ENCODE measurements at places on chromosomes 6 and 20.

DNA sequence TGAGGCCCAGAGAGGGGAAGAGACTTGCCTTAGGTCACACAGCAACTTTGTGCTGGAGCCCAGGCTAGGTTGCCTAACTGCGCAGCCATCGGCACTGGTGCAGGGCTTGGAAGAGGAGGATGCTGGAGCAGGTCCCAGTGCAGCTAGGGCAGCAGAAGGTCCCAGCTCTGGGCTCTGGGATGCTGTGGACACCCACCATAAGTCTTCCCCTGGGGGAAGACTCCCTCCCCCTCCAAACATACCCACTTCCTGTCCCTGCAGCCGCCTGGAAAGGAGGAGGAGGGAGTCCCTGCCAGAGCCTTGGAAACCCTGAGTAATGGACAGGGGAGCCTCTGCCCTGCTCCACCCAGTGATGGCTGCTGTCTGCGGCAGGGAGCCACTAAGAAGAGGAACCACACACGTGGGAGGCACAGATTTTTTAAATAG is 93.6 kb downstream of the NCR2 start:
- no peak for DNase-seq

DNA sequence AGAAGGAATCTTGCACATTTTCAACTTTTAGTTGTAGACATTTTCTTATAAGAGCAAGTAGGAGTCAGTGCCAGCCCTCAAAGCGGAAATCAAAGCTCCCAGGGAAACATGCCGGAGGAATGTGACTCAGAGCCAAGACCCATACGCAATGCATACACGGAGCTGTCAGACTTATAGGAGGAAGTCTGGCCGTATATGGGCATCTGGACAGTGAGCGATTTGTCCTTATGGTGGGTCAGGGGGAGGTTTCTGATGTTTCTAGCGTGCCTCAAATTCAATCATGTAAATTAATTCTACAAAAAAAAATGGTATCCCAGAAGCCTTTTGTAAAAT is 3.6 kb upstream of the CCN2 start:
- DNase-seq: no peak

GRCh38 chr6:33954453-33954852 is 150.7 kb upstream of the MLN start:
- DNase-seq: no peak

DNA sequence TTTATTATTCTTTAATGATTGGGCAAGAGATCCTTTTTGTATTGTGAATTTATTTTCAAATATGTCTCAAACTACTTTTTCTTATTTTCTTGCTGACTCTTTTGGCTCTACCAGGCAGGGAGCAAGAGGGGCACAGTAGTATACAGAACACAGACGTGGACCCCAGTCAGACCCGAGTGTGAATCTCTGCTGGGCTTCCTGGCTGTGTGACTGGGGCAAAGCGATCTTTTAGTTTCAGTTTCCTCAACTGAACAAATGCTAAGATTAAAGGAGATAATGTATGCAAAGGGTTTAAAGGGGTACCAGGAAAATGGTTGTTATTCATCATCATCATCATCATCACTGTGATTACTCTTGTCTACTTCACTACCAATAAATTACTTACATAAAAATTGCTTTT is 317.5 kb downstream of the HIVEP2 start:
- DNase-seq: no peak

DNA sequence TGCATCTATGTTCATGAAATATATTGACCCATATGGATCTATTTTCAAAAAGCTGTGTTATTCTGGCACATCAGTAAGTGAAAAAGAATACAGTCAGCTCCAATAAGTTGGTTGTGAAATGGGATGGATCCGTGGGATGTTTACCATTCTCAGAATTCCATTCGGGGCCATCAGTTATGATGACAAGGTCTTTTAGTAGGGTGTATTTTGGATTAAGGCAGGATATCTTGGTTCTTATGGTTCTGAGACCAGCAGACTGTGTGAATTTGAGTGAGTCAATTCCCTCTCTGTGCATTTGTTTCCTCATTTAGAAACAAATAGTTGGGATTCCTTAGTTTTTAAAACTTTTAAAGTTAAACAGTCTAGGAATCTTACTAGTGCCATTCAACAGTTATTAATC is 287.4 kb downstream of the CD109 start:
- DNase-seq: no peak

- DNase-seq: no peak
These were observed 45.6 kb downstream of the THBS2 start for GRCh38 chr6:169208011-169208410.

DNA sequence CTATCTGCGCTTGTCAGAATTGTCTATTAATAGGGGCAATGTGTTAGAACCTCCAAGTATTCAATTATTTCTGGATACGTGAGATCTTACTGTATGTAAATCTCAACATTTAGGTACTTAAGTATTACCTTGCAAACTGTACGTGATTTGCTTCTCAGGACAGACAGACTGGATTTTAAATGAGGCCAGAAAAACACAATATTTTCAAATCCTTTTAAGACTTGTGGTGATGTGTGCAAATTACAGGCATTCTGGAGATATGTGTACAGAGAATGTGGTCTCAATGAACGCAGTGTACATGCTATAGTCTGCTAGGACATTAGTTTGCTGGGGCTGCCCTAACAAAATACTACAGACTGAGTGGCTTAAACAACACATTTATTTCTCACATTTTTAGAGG is 16.9 kb downstream of the CCR6 start:
- DNase-seq: no peak

DNA sequence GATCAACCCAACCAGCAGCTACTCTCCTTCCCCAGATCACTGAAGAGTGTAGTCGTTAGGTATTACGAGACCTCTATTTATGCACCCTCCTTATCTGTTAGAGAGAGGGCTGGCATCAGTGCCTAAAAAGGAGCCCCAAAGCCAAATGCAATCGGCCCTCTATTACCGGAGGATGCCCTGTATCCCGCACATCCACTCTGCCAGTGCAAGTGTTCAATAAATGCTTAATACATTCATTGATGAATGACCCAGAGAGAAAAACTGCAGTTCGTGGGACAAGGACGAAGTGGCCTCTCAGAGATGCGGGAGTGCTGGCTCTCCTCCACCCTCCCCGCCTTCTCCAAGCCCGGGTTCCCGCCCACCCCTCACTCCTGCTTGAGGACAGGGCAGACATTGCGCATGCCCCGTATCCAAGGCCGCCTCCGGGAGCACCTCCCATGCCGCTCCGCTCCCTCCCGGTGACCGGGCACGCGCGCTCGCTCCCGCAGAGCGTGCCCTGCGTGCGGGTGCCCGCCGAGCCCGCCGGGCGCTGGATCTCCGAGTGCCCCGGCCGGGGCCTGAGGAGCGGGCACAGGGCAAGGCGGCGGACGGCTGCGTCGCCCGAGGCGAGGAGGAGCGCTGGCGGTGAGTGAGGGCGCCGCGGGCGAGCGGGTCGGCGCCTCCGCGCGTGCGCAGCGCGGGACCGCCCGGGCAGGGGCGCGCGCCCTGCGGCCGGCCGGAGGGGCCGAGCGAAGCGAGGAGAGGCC is 27.2 kb upstream of the BTBD3 start:
- DNase-seq: peak; percentile 28

DNA sequence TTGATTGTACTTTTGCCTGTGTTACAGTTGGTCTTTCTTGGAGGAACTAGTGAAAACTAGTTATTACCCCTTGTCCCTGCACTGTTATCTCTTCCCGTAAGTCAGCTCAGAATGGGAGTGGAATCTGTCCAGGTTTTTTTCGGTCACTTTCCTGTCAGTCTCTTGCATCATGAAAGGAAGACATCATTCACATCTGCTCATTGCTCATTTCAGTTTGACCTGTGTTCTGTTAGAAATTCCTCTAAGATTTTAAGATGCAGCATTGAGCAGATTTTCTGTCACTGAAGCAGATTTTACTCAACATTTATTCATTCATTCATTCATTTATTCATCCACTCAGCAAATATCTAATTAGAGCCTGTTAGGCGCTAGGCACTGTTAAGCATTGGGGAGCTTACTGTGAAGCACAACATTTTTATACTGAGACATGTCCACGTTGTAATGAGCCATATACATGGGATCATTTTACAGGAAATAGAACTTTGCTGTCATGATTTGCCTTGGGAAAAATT is 33.1 kb upstream of the HINT3 start:
- DNase-seq: no peak

- no peak for DNase-seq
These were observed 29.6 kb upstream of the MPC1 start for GRCh38 chr6:166412156-166412910.

DNA sequence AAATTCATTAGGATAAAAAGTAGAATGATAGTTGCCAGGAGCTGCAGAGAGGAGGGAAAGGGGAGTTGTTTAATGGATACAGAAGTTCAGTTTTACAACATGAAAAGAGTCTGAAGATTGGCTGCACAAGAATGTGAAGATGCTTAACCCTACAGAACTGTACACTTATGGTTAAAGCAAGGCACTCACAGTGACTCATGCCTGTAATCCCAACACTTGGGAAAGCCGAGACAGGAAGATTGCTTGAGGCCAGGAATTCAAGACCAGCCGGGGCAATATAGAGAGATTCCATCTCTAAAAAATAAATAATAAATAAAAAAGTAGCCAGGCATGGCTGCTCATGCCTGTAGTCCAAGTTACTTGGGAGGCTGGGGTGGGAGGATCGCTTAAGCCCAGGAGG is 174.0 kb downstream of the TASP1 start:
- DNase-seq: no peak

DNA sequence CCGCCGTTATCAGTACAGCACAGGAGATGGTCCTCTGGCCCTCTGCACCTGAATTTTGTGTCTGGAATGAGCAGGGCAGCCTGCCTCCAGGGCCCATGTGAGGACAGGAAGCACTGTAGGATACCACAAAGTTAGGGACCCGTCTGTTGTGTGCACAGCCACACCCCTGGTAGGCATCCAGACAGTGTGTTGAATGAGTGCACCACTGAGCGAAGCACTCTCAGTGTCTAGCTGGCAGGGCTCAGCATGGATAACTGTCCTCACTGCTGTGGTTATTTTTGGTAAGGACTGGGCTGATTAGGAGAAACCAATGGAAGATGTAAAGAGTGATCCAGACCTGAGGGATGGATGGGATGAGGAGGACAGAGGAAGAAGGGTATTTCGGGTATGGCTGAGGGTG is 178.7 kb downstream of the CLIC5 start:
- DNase-seq: no peak

GRCh38 chr6:130409418-130410100 is 43.7 kb downstream of the TMEM200A start:
- DNase-seq: no peak

GRCh38 chr6:143961066-143961465 is 47.0 kb downstream of the PLAGL1 start:
- DNase-seq: no peak

GRCh38 chr6:25418454-25419052 is 139.4 kb downstream of the CARMIL1 start:
- no peak for DNase-seq

- DNase-seq: no peak
These were observed 39.7 kb downstream of the CDH26 start for GRCh38 chr20:59997896-59998295.

GRCh38 chr6:33434961-33435360 is 15.1 kb downstream of the SYNGAP1 start:
- no peak for DNase-seq

GRCh38 chr6:7085911-7086310 is 21.9 kb upstream of the RREB1 start:
- no peak for DNase-seq

DNA sequence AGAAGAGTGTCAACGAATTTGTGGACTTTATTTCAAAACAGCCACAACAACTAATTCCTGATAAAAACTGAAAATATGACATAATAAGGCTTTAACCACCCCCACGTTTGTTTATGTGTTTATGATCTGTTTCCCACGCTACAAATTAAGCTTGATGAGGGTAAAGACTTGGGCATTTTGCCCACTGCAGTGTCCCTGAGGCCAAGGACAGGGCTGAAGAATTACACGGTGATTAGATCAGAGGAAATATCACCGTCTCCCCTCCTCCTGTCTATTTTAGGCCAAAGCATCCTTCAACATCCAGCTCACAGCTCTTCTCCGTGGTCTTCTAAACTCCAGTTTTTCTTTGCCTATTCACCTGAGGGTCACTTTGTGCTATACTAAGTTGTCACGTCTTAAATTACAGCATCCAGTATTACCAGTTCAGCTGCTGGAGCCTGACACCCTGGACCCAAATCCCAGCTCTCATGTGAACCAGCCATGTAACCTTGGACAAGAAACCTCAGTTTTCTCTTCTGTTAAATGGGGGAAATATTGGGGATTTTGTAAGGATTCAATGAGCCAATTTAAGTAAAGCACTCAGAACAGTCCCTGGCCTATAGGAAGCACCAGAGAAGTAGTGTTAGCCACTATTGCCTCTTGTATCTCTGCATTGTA is 15.2 kb upstream of the ARFGEF2 start:
- DNase-seq: no peak

- no peak for DNase-seq
These were observed 9.1 kb downstream of the PRND start for GRCh38 chr20:4730780-4731179.

DNA sequence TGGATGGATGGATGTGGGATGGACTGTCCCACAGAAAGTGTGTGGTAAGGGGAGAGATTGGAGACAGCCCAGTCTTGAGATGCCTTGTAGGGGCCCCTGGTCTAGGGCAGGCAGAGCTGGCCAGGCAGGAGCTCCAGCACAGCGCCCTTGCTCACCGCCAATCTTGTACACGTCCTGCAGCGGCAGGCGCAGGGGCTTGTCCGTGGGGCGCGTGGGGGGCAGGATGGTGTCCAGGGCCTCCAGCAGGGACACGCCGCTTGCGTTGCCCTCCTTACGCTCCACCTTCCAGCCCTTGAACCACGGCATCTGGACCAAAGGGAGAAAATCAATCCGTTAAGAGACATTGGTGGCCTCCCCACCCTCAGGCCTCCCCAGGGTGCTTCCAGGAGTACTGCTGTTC is 5.9 kb downstream of the EEF1A2 start:
- DNase-seq: no peak

GRCh38 chr6:30820193-30820592 is 64.1 kb upstream of the DDR1 start:
- DNase-seq: no peak

DNA sequence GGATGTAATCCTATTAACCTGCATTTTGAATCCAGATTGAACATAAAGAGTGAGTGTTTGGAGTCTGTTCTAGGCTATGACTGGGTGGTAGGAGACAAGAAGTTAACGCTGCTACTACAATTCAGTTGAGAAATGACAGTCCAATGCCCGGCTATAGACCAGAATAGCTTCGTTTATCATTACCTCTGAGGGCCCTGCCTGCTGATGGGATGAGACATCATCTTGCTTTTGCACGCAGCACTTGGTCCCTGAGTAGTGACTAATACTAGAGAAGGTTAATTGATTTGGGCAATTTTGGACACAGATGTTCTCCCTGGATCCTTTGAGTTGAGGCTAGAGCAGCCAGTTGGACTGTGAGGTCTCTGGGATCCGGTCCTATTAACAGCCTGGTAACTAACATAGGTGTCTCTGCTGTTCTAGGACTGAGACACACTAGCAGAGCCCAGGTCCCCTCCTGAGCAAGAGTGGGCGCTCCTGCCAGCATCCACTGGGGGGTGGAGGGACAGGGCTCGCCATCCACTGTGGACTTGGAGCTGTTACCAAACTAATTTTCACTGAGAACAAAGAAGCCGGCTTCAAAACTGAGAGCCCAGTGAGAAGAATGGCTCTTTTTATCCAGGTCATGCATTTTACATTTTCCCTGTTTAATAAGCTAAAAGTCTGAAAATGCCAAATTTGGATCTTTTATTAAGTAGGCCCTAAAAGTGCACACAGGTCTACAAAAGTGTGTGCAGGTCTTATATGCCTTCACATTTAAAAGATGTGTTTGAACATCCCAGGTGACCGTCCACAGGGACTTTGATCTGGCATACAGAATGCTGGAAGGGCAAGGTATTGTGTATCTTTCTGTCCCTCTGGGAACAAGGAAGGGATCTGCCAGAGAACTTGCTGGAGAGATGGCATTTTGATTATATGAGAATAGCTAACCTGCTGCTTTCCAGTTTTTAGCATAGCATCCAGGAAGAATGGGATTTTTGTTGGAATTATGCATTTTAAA is 212.5 kb downstream of the CDH4 start:
- DNase-seq: no peak

All from activated gamma-delta T cell treated with Interleukin-2 at 50 U/mL for 16 hours (primary cell).